IMR-90 (cell line): ENCODE measurements at places on chromosomes 4 and X.

GRCh38 chr4:36255577-36255976, 11.3 kb upstream of the ARAP2 start:
- DNase-seq = no peak

GRCh38 chrX:13996650-13997049, 33.0 kb downstream of the GEMIN8 start:
- no peak for DNase-seq

GRCh38 chr4:136198358-136198757, 1333.9 kb downstream of the PCDH18 start:
- DNase-seq = no peak

- DNase-seq = no peak
Observed at GRCh38 chr4:1122505-1122904, 9.1 kb upstream of the RNF212 start.

- no peak for DNase-seq
Observed at GRCh38 chrX:96729053-96729452, 44.4 kb downstream of the DIAPH2 start.

GRCh38 chr4:85414972-85415371, 60.0 kb upstream of the ARHGAP24 start:
- DNase-seq = no peak
